ENCODE measurements at places on chromosomes 3 and 15. TPM values are rescaled to one million over a fixed set of nuclear protein-coding genes. Genes with fewer than 3 reads are reported as not detected.

GRCh38 chr3:174659511-174659910 lies 199.6 kb upstream of the NAALADL2 start:
- DNase-seq: no peak

- no peak for DNase-seq
Observed at GRCh38 chr3:44125882-44126281, 115.8 kb upstream of the TOPAZ1 start.

Gene CTDSPL2
- 43.0 TPM for total RNA-seq

Gene KBTBD13
- total RNA-seq: not detected

DNA sequence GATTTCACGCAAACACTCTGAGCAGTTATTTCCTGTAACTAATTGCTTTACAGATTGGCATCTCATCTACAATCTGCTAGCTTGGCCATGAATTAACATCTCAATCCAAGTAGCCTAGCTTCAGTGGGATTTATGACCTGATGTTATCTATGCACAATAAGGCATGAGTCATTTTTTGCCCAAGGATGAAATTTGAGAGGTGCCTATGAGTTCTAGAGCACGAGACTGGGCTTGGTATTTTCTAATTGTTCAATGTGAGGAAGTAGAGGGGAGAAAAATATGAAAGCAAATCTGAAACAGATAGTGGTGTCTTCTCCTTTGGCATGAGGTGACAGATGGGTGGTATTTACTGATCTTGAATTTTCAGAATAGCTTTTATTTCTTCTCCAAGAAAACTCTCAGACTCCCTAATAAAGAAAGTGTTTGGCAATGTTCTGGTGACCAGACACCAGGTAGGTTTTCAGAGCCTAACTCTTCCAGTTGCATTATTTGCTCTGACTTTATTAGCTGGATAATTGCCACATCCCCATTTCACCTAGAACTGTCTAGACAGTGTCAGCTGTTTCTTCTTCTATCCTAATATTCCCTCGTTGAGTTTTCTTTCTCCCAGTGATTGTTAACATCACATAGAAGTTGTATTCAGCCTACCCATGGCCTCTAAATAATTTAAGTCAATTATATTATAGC lies 301.0 kb upstream of the UMPS start:
- no peak for DNase-seq

Gene STRIT1
- total RNA-seq: not detected

DNA sequence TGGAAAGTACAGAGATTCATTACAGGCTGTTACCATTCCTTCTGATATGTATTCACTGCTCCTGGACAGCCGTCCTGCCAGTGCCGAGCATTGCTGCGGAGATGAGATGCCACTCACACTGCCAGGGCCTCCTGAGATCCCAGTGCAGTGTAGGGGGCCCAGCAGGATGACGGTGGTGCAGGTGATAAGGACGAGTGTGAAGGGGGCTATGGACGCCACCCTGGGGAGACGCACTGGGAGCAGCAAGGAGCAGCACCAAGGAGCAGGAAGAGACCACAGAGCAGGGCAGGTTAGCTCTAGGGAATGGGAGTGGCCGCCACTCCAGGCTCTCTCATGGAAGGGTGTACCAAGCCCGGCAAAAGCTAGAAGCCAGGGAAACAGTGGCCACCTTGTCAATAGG lies 4.0 kb upstream of the KLF15 start:
- DNase-seq: no peak

GRCh38 chr15:39618063-39618823 lies 37.4 kb downstream of the THBS1 start:
- DNase-seq: no peak

- no peak for DNase-seq
Observed at GRCh38 chr15:67416891-67417290, 104.0 kb upstream of the C15orf61 start.

Gene DTX3L
- 44.0 TPM for total RNA-seq

Gene NECTIN3
- total RNA-seq: 47.4 TPM

GRCh38 chr3:194964809-194965208 lies 279.1 kb downstream of the FAM43A start:
- DNase-seq: no peak

Gene XCR1
- total RNA-seq: 0.17 TPM

Gene MESP2
- total RNA-seq: 0.45 TPM

DNA sequence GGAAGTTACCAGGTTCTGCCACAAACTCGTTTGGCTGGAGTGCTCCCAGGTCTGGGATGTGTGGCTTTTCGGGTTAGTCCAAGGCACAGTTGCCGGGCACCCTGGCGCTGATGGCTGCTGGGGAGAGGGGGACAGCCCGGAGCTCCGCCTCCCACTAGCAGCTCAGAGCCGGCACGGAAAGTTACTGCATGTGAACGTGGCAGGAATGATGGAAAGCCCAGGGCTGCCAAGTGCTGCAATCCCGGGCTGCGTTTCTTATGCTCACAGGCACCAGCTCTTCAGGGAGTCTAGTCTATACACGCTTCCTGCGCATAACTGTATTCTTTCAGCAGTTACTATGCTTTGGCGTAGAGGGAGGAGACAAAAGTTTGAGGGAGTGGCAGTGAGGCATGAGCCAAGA lies 141.8 kb upstream of the ICE2 start:
- no peak for DNase-seq

DNA sequence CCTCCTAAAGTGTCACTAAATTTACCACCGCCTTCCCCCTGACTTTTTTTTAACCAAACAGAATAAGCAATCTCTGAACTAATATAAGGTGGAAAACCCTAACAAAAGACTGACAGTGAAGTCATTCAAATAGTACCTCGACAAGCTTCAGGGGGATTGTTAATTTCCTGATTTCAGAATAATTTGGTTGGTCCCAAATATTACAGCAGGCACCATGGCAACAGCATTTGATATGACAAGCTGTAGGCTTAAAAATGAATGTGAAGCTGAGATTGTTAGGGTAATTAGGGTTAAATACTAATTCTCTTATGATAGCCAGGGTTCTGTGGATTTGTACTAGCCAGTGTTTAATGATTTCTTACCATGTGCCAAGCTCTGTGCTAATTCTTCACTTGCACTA lies 63.5 kb upstream of the GOLGA8B start:
- DNase-seq: no peak

DNA sequence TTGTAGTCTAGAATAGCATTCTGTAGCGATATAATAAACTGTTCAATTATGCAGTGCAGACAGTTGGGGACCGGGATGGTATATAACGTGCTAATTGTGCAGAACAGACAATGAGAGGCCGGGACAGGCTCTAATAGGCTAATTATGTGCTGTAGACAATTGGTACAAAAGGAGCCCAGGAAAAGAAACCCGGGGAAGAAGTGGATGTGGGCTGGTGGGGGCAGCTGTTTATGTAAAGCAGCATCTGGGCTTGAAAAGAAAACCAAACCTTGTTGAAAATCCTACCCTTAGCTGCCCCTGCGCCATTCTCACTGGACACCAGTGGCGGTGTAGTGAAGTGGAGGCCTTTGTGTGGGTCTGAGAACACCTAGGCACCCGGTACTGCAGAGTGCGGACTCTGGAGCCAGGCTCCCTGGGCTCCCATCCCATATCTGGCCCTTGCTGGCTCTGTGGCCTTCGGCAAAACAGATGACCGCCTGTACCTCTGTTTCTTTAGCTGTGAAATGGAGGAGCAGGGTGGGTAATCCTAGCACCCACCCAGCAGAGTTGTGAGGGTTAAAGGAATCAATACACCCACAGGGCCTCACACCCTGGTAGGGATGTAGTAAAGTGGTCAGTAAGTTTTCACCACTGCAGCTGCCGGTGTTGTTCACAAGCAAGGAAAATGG lies 51.5 kb downstream of the CMTM6 start:
- DNase-seq: no peak

Gene CCR1
- total RNA-seq: 0.57 TPM

GRCh38 chr3:126671521-126671920 lies 16.6 kb upstream of the TXNRD3 start:
- no peak for DNase-seq

DNA sequence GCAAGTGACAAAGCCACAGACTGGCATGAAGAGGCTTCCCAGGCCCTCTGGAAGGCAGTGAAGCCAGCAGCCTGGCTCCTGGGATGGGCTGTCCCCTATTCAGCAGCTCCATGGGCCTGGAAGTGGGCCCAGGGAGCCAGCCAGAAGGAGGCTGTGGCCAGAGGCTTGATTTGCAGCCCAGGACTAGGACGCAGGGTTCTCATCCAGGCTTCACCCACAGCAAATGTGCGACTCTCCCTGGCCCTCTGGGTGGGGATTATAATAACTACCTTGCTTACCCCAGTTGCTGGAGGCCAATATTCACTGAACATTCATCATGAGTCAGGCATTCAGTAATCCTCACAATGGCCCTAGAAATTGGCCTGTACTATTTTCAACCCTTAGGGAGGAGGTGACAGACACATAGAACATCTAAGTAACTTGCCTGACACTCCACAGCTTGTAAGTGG lies 24.6 kb upstream of the SRP14 start:
- DNase-seq: no peak

DNA sequence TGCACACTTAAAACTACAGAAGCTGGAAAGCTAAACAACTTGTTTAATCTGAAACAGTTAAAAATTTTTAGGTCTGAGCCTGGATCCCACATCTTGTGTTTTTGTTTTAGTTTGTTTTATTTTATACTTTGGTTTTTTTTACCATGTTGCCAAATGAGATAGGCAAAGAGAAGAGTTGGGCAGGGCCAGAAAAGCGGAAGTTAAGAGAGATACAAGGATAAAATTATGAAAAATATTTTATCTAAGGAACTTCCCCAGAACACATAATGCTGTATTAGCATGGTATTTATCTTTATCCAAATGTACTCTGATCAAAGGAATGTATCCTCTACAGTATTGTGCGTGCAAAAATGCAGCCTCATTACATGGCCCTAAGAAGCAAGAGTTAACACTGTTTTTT lies 50.7 kb downstream of the PROS1 start:
- DNase-seq: no peak

Gene LINGO1
- total RNA-seq: 0.79 TPM

All from colonic mucosa (tissue), 4 donors.